Activated CD8-positive, alpha-beta T cell treated with anti-CD3 and anti-CD28 coated beads for 36 hours (primary cell): ENCODE measurements at places on chromosomes 1 and 21. TPM values are rescaled to one million over a fixed set of nuclear protein-coding genes. Genes with fewer than 3 reads are reported as not detected.

The GPR37L1 gene
- total RNA-seq, result not detected

The ADAMTS5 gene
- not detected for total RNA-seq

- H3K27me3 ChIP-seq, result no peaks in the 10 kb centered on the region
- no peaks in the 10 kb centered on the region for H3K36me3 ChIP-seq
- peaks cover 6% of the 10 kb centered on the region for H3K4me1 ChIP-seq
- peak; percentile 30 for DNase-seq
- H3K27ac ChIP-seq, result no peak overlapping the region
Observed at GRCh38 chr1:183609313-183609712, 19.1 kb upstream of the NCF2 start.

DNA sequence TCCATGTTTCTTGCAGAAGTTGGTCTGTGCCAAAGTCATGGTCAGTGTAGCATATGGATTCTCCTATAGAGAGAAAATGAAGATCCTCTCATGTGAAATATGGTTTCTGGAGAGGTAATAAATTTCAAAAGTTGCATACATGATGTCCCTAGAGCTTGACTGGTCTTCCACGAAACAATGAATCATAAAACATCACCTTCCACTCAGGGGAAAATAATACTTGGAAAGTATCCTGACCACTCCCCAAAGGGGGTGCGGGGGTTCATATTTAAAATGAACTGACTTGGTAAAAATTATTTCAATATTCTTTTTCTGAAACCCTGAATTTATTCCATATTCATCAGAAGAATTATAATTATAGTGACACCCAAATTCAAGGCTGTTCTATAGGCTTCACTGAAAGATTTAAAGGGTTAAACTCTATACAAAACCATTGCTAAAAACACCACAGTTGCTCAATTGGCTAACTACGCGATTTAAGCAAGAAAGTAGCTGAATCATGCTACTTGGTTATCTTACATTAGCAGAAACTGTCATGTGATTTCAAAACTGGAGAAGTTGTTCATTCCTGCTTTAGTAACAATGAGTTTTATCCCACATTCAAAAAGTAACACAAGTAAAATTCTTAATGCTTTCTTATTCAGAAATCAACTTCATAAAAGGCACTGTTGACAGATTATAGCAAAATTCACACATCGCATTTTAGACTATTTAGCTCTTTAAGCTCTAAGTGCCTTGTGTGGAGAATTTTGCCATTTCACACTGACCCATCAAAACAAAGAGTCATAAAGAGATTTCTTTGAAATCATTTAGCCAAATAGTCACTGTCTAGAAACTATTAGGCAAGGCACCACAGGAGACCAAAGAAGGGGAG is 5.3 kb downstream of the CREG1 start:
- H3K27me3 ChIP-seq, result no peaks in the 10 kb centered on the region
- DNase-seq, result no peak
- H3K4me3 ChIP-seq, result no peak overlapping the region

DNA sequence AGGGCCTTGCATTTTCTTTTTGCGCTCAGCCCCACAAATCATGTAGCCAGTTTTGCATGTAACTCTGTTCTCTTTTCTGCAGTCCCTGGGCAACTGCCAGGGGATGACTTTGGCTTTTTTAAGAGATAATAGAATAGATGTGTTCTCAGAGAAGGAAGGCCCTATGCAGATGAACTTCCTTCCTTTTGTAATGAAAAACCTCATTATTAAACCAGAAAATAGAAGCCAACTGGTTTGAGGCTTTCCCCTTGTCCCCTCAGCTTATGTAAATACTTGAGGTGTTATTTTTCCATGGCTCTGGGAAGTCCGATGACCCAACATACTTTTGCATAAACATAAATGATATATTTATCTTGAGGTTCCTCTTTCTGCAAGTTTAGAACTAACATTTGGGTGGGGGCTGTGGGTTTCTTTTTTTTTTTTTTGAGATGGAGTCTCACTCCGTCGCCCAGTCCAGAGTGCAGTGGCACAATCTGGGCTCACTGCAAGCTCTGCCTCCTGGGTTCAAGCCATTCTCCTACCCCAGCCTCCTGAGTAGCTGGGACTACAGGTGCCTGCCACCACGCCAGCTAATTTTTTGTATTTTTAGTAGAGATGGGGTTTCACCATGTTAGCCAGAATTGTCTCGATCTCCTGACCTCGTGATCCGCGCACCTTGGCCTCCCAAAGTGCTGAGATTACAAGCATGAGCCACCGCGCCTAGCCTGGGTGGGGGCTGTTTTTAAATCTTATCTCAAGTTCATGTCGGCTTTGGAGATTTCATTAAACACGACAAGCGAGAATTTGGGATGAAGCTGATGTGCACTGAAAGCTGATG is 14.4 kb upstream of the FCRL5 start:
- no peak for DNase-seq
- no peaks in the 10 kb centered on the region for H3K4me1 ChIP-seq
- H3K36me3 ChIP-seq, result no peaks in the 10 kb centered on the region
- H3K27ac ChIP-seq, result no peak overlapping the region
- H3K27me3 ChIP-seq, result peaks cover 18% of the 10 kb centered on the region

DNA sequence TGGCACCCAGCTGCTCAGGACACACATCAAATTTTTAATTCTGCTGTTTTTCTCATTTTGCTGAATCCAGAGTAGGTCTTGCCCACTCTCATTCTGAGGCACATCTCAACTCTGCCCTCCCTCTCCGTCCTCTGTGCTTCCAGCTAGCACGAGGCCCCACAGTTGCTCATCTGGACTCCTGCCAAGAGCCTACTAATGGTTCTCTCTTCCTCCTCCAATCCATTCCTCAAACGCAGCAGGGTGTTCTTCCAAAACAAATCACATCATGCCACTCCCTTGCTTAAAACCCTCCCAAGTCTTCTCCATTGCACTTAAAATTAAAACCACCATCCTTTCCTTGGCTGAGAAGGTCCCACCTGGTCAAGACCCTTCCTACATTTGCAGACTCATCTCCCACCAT is 49.8 kb upstream of the SCAF4 start:
- H3K27ac ChIP-seq, result no peak overlapping the region
- peaks cover 5% of the 10 kb centered on the region for H3K27me3 ChIP-seq
- H3K4me3 ChIP-seq, result no peak overlapping the region
- peaks cover 4% of the 10 kb centered on the region for H3K4me1 ChIP-seq

DNA sequence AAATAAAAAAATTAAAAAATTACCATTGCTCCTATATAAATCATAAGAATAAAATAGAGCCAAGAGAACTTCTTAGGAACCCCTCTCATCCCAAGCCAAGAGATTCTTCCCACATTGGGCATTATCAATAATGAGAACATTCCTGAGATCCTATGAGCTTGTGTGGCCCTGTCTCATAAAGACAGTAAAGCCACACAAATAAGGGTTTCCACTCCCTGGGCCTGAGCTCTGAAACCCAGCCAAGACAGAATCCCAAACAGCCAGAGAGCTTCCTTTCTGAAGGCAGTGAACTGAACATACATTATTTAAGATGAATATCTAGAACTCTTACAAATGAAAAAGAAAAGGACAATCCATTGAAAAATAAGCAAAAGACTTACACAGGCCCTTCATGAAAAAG is 68.3 kb downstream of the SLC45A1 start:
- no peak overlapping the region for H3K4me3 ChIP-seq
- DNase-seq, result no peak
- peaks cover 68% of the 10 kb centered on the region for H3K4me1 ChIP-seq
- H3K27ac ChIP-seq, result no peak overlapping the region
